ENCODE measurements at places on chromosomes 6 and 20.

- DNase-seq, result no peak
These were observed 54.5 kb upstream of the TAGAP start for GRCh38 chr6:159099276-159099675.

DNA sequence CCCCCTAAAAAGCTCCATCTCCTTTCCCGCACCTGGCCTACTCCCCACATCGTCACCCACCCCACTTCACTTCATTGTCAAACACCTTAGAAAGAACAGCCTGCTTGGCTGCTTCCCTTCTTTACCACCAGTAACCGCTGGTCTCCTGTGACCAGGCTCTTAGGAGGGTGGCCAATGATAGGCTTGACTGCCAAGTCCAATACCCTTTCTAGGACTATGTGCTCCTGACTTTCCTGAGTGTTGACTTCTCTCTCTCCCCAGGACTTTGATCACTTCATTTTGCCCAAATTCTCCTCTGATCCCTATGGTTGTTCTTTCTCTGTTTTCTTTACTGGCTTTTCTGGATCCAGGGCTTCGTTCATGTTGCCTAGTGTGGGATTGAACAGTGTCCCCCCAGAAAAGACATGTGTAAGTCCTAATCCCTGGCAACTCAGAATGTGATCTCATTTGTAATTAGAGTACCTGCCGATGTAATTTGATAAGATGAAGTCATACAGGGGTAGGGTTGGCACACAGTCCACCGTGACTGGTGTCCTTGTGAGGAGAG is 254.0 kb downstream of the GMDS start:
- DNase-seq, result no peak

DNA sequence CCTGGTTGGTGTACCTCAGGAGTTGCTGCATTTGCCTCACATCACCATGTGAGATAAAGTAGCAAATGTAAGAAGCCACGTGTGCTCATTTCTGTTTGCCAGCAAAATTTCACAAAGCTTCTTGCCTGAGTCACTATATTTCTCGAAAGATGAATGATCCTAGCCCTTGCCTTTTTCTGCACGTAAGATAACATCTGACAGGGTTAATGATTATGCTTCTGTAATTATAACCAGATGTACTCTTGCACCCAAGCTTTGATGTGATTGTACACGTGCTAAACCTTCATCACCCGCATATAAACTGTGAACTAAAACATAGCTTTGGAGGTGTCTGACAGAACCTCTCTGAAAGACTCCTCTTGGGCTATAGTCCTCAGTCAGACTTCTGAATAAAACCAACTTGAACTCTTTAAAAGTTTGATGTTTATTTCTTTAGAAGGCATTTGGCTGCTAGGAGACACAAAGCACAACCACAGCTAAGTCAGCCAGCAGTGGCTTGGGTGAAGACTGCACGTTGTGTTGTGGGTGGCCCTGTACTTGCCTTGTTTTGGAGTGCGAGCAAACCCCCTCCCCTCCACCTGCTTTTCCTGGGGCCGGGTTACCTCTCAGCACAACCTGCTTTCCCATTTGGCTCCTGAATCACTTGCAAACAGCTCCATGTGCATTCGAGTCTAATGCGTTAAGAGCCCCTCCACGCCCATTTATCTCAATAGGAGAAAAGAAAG is 19.3 kb downstream of the PROKR2 start:
- DNase-seq, result no peak

DNA sequence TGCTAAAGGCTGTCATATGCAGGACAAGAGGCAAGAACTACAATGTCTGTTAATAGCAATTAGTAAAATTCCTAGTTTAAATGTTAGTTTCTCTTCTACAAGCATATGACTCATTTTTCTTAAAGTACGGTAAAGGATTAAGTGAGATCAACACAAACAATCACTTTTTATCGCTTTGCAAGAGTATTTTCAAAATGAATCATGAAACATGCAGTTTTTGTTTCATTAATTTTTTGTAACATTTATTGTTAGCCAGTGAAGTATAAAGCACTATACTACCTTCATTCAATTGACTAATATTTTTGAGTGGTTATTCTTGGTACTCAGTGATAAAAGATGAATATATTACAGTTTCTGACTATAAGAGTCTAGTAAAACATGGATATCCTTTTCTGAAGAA is 138.6 kb downstream of the AHI1 start:
- no peak for DNase-seq

DNA sequence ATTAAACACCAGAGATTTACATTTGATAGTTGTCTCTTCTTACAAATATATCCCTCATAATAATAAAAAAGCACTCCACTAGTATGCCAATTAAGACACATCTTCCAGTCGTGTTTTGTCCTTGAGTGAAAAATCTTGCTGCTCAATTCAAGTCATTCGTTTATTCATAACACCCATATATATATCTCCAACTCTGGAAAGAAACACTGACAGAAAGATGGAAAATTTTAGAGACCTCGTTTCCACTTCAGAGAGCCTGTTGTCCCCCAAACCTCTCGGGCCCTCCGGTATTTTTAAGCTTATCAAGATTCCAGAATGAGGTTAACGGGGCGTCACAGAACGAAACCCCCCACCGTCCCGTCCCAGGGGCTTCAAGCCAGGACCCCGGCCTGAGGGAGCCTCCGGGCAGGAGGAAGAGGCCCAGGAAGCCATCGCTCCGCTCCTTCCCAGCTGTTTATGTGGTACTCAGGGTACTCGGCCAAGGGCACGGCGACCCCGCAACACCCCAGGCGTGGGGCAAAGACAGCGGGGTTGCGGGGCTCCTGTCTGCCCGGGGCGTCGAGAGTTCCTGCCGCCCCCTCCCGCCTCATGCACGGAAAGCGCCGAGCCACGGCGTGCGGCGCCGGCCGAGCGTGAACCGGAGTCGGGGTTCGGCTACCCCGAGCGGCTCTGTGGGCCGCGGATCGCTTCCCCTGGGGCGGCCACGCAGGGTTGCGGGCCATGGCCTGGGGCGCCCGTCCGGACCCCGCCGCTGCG is 623 bp upstream of the SNX9 start:
- no peak for DNase-seq

DNA sequence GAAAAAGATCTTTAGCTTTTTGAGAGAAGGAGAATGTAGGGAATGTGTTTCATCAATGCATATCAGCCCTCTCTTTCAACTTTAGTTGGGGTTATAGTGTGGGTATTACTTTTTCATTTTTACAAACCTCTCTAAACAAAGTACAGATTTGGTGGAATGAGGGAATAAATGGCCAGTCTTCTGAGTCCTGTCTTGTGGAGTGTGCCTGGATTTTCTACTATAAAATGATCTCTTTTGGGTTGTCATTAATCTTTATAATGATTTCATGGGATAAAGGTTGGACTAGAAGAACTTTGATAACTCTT is 209.3 kb downstream of the RNF144B start:
- no peak for DNase-seq

DNA sequence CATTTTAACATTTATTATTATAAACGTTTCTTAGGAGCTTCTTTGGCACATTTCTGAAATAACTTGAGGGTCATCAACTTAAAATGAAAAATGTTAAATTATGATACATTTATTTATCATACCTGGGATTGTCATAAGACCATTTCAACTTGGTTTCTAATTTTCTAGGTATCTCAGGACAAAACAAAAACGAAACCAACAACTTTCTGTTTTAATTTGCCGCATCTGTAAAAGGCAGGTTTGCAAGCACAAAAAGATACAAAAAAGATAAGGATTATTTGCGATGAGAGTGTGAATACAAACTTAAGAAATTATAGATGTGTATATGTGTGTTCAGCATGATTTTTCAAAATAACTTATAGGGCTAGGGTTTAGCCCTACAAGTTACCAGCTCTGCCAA is 395.0 kb upstream of the RUNX2 start:
- no peak for DNase-seq

DNA sequence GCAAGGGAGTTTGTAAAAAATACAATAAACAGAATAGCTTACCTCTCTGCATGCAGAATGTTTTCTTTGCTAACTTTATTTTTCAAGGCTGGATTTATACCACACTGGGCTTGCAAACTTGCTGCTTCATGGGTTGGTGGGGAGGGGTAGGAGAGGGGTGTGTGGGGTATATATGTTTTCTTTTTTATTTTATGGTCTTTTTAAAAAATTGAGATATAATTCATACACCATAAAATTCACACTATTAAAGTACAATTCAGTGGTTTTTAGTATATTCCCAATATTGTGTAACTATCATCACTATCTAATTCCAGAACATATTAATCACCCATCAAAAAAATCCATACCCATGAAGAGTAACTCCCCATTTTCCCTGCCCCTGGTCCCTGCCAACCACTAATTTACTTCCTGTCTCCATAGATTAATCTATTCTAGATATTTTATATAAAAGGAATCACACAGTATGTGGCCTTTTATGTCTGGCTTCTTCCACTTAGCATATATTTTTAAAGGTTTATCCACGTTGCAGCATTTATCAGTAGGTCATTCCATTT is 14.3 kb upstream of the TRPC4AP start:
- no peak for DNase-seq

DNA sequence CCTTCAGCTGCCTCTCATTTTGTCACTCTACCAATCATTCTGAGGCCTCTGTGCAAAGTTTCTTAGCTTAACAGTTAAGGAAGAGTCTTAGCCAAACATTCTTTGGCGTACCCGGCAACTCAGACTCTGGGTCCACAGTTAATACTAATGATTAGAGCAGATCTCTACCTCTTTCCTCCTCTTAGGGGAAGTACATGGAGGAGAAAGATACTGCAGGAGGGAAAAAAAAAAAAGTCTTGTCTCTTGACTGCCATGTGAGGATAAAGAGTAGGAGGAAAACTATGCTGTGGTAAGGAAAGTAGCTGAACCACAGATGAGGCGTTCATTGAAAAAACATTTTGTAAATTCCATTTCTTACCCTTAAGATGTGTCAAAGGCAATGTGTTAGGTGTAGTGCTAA is 44.0 kb upstream of the MARCKS start:
- no peak for DNase-seq

DNA sequence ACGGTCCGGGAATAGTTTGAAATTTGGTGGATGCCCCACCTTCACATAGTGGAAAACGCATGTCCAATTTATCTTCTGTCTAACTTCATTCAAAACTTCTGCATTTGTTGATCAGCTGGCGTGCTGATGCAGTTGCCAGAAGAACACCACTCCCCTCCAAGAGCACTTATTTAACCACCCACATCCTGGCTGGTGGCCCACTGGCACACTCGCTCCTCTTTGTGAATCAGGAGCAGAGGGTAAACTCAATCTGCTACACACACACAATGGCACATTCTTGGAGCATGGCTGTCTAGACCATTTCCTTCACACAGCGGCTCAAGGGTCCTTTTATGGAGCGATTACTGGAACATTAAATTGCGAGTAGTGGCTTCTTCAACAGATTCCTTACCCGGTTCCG is 55.1 kb upstream of the CEP162 start:
- DNase-seq, result no peak

DNA sequence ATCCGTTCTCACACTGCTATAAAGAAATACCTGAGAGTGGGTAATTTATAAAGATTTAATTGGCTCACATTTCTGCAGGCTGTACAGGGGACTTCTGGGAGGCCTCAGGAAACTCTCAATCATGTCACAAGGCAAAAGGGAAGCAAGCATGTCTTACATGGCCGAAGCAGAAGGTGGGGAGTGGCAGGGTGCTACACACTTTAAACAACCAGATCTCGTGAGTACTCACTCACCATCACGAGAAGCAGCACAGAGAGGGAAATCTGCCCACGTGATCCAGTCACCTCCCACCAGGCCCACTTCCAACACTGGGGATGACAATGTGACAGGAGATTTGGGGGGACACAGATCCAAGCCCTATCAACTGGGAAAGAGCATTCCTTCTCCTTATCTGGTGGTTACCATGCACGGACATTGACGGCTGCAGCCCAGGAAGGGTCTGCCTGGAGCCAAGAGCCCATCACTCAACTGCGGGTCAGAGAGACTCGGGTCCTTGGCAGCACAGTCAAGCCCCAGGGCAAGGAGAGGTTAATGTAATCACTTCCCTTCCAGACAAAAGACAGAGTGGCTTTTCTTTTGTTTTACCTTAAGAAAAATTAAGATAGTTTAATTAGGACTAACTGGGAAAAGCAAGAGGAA is 112.3 kb upstream of the CST7 start:
- DNase-seq, result no peak

DNA sequence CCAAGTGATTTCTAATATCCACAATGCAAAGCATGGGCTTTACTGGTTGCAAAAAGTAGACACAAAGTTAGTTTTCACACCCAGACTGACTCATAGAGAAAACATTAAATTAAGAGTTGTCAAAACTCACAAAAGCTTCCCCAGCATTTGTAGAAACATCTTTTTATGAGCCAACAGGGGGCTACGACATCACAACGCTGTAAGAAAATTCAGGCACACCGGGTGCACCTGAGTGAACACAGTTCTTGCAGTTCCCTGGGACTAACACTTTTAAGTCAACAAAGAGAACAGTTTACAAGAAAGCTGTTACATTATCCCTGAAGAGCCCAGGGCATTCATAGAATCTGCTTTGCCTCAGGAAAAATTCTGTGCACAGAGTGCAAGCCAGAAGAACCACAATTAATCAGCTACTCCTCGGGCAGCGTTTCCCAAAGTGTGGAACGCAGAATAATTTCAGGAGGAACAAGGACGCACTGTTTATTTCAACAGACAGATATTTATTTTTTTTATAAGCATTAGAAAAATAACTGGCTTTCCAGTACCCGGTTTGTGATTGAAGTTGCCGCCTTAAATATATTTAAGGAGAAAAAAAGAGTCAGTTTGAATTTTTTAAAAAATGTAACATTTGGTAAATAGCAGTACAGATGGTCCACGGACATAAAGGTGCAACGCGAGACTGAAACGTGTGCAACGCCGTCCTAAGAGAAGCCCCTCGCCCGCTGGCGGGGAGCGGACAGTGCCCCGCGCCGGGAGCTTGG is 1.2 kb downstream of the NCOA5 start:
- no peak for DNase-seq

DNA sequence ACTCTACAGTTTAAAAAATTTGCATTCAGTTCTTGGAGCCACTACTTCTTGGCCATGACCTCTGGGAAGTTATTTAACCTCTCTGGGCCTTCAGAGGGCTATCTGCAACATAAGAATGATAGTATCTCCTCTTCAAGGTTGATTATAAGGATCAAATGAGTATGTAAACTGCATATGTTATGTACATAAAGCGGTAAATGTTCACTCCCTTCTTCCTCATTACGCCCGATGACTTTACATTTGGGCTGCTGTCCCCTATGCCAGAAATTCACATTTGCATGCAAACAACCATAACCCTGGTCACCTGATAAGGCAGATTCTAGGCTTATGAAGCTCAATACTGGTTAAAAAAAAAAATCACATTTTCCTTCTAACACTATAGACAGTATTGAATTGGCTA is 50.4 kb downstream of the ALDH5A1 start:
- no peak for DNase-seq

GRCh38 chr6:22413681-22414311 is 117.0 kb upstream of the PRL start:
- no peak for DNase-seq

DNA sequence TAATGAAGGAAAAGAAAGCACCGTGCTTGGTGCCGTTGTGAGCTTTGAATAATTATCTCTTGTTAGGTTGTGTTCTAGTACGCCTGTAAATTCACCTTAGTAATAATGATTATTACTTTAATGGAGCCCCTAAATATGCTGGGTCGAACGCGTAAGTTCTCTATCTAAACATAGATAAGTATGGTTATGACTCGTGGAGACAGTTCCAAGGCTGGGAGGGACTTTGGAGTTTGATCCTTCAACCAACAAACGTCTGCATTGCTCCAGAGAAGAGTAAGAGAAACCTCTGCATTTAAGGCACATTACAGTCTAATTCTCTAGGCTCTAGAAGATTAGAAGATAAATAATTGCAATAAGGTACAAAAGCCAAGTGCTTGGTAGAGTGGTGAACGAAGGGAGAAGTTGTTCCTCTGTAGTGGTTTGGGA is 514 bp downstream of the ACOT13 start:
- no peak for DNase-seq

GRCh38 chr20:24096264-24096663 is 107.7 kb upstream of the GGTLC1 start:
- DNase-seq, result no peak

Data from stimulated activated CD4-positive, alpha-beta T cell treated with anti-CD3 and anti-CD28 coated beads, Interleukin-2, amount 100 ng/mL, for 4 hours (primary cell).